ENCODE measurements at places on chromosomes 2 and 18. TPM values are rescaled to one million over a fixed set of nuclear protein-coding genes. Genes with fewer than 3 reads are reported as not detected.

The MYL1 gene
- total RNA-seq = 3.3 TPM

DNA sequence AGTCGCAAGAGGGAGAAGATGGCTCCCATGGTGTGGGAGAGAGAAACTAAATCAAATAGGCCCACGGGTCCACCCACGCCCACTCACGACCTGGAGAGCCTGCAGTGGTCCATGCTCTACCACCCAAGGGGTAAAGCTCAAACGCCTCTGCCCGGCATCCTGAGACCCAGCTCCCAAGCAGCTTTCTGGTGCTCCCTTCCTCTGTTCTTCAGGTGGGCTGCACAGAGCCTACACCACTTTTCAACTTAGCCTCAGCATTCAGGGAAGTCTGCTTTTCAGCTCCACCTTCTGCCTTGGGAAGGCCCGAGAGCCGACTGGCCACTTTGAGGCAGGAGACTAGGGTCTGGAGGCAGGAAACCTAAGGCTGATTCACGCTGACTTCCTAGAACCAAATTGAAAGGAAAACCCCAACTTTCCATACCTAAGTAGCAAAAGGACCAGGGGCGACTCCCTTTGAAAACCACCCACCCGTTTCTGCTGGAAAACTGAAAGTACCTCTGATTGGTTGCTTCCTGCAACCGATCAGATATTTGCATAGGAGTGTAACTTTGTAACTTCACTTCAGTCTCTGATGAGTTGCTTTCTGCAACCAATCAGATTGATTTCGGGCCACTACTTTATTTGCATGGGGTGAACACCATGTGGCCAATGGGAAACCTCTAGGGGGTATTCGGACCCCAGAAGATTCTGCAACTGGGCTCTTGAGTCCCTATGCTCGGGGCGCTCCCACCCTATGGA, 26.8 kb upstream of the SPATA3 start:
- H3K4me1 ChIP-seq = no peaks in the 10 kb centered on the region
- peak overlapping the region; percentile 12 for H3K4me3 ChIP-seq
- no peaks in the 10 kb centered on the region for H3K36me3 ChIP-seq
- no peak overlapping the region for H3K27ac ChIP-seq

- H3K4me3 ChIP-seq = no peak overlapping the region
- H3K36me3 ChIP-seq = peaks cover 46% of the 10 kb centered on the region
- peaks cover 9% of the 10 kb centered on the region for H3K4me1 ChIP-seq
- no peak overlapping the region for H3K27ac ChIP-seq
- H3K27me3 ChIP-seq = no peaks in the 10 kb centered on the region
- DNase-seq = no peak
Measured at GRCh38 chr2:9846554-9846953, 3.3 kb downstream of the TAF1B start.

The DTNA gene
- 12.4 TPM for total RNA-seq

GRCh38 chr18:76962851-76963250, 140.5 kb downstream of the ZNF236 start:
- DNase-seq = no peak
- no peak overlapping the region for H3K4me3 ChIP-seq
- no peaks in the 10 kb centered on the region for H3K4me1 ChIP-seq
- H3K27me3 ChIP-seq = no peaks in the 10 kb centered on the region
